ENCODE measurements at places on chromosomes 5 and 9.

DNA sequence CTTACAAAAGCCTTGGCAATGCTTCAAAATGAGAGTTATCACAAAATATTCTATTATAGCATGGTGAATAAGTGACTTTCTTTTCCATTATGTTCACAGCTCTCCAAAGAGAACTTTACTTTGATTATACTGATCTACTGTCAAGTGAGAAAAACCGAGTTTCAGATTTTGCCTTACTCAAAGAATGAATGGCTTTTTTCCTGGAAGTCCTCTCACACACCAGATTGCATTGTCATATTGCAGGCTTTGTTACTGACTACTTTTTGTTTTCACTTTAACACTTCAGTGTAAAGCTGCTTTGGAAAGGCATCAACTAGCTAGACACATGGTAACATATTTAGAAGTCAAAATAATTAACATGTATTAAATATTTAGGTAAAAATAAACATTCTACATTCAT, 765.2 kb upstream of the NUDT12 start:
- no peak for DNase-seq

GRCh38 chr5:57770039-57770438, 287.4 kb upstream of the ACTBL2 start:
- DNase-seq = no peak

DNA sequence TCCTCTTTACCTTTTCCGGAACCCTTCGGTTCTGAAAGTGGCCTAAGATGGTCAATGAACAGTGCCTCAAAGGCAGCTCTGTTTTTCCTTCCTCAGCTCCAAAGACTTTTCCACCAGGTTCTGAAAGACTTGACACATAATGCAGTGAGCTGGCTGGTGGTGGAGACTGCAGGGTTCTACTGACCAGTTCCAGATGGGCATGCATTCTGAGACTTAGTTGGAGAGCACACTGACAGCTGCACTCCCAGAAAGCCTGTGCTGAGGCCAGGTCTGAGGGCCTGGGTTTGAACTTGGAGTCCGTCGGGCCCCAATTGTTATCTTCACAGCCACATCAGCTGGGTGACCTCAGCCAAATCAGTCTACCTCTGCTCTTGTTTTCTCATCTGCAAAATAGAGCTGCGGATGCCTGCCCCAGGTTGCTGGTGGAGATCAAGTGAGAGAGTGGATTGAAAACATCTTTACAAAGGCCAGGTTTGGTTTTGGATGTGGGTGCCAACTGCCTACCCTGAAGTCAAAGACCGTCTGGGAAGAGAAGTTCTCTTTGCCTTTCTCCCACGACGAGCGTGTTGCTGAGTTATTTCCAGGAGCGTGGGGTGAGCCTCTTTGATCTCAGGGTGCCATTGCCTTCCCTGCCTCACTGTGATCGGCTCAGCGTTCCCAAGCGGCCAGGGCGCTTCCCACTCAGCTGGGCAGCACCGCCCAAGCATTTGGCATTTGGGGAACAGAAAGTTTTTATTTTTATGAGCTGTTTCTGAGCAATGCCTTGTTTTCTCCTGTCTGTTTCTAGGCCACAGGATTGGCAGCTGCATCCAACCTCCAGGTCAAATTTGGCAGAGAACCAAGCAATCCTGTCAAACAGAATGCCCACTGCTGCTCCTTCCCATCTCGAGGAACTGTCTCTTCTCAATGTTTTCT, 54.9 kb downstream of the RAD23B start:
- no peak for DNase-seq

GRCh38 chr5:166363087-166363760, 1928.2 kb upstream of the WWC1 start:
- DNase-seq = no peak

- DNase-seq = no peak
Observed at GRCh38 chr5:44807269-44807668, 1.5 kb upstream of the MRPS30 start.

DNA sequence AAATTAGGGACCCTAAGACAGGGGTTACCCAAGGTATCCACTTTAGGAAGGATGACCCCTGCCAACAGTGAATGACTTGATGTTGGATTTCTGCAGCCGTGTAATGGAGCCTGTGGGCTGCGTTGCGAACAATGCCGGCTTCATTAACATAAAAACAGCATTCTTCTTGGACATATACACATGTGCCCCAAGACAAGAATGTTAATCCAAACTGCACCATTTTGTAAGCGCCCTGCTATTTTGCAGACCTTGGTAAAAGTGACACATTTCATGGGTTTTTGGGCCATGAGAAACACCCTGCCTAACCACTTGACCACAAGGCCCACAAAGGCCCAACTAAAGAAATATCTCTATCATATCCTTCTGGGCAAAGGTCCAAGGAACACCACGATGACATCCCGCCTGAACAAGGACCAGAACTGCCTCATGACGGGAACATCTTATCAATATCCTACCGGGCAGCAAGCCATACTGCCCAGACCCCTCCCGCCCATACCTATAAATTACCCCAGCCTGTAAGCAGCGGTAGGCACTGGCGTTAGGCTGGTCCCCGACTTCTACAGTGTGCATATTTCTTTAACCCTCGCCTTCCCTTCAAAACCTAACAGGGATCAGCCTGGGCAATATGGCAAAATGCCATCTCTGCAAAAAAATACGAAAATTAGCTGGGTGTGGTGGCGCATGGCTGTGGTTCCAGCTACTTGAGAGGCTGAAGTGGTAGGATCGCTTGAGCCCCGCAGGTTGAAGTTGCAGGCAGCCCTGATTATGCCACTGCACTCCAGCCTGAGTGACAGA, 9.7 kb upstream of the PDCD1LG2 start:
- DNase-seq = no peak

GRCh38 chr5:179296150-179296821, 49.0 kb downstream of the ADAMTS2 start:
- DNase-seq = no peak

DNA sequence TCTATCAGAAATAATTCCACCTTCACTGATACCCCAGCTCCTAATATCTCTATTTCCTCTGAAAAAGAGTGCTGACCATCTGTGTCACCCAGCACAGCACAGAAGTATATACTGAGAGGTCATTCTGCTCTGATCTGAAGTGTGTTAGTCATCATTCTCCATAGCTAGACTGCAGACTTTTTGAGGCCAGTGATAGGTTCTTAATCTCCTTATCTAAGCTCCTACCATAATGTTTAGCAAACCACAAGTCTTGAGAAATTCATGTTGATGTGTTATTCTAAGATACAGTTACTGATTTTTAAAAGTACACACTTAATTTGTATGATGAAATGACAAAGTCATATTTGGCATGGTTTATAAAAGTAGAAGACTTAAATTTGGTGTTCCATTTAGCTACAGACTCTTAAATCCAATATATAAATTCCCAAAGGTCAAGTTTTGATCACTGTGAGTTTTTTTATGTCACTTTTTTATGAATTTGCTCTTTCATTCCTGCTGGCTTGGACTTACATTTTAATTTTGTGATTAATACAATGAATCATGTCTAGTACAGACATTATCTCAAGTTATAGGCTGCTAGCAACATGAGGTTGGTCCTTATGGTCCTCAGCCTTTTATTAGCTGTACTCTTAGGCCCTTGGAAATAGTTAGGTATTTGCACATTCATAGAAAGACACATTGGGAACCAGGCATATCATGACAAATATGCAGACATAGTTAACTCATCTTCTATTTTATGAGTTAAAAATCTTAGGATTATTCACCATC, 380.8 kb downstream of the EBF1 start:
- DNase-seq = no peak

GRCh38 chr5:62579761-62580160, 1.1 kb downstream of the LRRC70 start:
- no peak for DNase-seq

DNA sequence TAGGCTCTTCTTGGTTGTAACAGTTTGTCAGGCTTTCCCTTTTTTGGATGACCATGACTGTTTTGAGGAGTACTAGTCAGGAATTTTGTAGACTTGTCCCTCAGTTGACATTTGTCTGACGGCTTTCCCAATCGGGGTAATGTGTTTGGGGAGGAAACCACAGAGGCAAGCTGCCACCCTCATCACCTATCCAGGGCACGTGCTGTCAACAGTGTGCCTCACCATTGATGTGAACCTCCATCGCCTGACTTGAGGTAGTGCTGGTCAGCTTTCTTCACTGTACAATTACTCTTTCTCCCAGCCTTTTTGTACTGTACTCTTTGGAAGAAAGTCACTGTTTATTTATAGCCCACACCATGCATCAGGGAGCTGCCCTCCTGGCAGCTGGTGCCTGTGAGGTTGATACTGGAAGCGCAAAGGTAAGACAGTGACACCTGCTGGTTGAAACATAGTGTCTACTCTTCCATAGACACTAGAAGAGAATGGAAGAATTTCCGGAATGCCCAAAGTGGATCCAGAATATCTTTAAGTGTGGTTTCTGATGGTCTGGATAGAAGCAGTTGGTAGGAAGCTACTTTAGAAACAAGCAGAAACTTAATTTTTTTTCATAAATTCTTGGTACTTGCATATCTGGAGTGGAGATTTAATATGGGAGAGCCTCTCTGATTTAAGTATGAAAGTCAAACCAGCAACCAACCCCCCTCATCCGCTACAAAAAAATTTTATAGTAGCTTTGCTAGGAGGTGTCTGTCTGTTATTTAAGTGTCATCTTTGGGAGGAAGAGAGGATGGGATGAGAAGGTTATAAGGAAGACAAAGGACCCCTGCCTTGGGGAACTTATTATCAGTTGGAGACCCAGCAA, 69.3 kb downstream of the SNX30 start:
- no peak for DNase-seq

Data from bone marrow (tissue), 2 donors.